ENCODE measurements at places on chromosomes 12 and 14.

GRCh38 chr12:52721838-52722470 lies 18.6 kb upstream of the KRT77 start:
- no peak for DNase-seq

GRCh38 chr12:96210376-96211055 lies 16.3 kb downstream of the ELK3 start:
- DNase-seq = no peak

- DNase-seq = no peak
Observed at GRCh38 chr12:121933522-121934308, 15.3 kb downstream of the CFAP251 start.

DNA sequence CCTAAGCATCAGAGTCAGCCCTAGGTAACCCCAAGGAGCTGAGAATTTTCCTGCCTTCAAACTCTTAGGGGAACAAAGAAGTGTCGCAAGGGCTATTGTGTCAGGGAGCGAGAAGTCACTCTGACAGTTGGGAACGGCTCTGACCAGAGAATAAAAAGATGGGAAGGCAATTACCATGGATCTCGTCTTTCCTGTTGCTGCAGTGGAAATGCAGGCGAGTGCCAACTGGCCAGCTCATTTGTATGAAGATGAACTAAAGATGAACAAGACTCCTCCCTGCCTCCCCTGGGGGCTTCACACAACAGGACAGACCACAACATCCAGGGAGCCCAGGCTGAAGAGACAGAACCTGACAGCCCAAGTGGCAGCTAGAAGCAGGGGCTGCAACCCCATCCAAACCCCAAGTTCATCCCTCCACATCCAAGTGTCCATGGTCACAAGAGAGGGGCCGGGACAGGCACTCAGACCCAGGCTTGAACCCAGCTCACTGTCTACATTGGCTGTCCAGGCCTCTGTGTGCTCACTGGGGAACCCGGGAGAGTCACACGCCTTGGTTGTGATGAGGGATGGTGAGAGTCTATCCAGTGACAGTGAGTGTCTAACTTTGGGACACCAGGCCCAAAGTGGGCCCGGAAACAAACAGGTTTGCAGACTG lies 322.4 kb downstream of the BCL11B start:
- no peak for DNase-seq

GRCh38 chr12:88947486-88948043 lies 367.3 kb upstream of the KITLG start:
- no peak for DNase-seq

GRCh38 chr14:63632932-63633514 lies 8.6 kb downstream of the WDR89 start:
- no peak for DNase-seq

- DNase-seq = no peak
Observed at GRCh38 chr12:104164634-104165033, 26.6 kb upstream of the NFYB start.

DNA sequence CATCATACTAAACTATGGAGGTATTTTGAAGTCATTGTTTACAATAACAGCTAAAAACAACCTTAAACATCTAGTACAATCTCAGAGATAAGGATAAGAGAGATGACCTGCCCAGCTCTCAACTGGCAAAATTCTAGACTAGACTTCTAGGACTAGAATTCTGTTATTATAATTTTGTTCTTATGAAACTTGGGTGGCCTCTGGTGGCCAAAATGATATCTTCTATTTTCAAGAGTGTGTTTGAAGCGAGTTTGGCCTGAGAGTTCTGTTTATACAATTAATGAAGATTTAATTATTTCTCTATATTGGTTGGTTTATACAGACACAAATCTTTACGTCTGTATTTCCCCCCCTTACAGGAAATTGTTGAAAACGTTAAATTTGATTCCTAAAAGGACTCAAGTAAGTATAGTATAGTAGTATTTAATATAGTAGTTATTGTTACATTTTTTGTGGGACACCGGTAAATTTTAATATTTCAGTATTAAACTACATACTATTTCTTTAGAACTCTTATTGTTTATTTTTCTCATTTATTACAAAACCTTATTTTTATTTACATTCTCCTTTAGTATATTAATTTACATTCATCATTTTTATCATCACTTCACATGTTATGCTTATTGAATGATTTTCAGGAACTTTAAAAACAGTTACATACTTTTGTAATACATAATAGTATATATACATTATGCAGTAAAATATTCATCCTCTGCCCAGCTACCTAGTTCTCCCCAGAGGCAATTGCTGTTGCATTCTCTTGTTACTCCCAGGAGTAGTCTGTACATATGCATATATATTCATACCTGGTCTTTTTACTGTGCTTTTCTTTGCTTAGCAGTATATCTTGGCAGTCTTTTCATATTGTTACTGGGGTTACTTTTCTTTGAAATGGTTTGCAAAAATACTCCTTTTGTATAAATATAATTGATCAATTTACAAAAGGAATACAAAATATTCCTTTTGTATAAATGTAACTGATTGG lies 6.6 kb downstream of the PPHLN1 start:
- no peak for DNase-seq

- no peak for DNase-seq
Observed at GRCh38 chr12:116589581-116589980, 30.4 kb downstream of the MAP1LC3B2 start.
